ENCODE measurements at places on chromosomes 12 and 14. TPM values are rescaled to one million over a fixed set of nuclear protein-coding genes. Genes with fewer than 3 reads are reported as not detected.
A peak's percentile ranks its signal among the peaks of the same experiment; 100 is the strongest.

The CPNE8 gene
- 14.8 TPM for total RNA-seq

DNA sequence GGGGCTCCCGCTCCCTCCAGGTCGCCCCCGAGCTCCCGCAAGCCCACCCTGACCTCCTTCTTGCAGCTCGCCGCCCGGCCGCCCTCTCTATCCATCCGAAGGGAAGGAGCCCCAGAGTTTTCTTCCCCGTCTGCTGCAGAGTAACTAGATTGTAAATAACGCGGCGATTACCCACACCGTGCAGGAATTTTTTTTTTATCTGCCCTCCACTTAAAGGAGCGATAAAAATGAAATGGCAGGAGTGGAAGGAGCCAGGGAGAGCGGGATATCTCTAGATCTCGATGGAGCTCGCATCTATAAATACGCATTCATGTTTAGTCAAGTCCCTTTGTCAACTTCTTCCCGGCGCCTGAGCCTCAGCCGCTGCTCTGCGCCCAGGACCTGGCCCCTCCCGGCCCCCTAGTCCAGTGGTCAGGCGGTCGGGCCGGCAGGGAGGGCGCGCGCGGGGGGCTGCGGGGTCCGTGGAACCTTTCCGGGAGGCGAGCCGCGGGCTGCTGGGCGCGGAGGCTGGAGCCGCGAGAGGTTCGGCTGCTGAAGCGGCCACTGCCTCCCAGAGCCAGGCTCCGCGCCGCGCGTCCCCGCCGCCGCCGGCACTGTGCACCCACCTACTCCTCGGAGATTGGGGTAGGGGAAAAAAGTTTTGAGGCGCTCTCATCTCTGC, 386.0 kb downstream of the BCAT1 start:
- DNase-seq = no peak

The DCD gene
- not detected for total RNA-seq

DNA sequence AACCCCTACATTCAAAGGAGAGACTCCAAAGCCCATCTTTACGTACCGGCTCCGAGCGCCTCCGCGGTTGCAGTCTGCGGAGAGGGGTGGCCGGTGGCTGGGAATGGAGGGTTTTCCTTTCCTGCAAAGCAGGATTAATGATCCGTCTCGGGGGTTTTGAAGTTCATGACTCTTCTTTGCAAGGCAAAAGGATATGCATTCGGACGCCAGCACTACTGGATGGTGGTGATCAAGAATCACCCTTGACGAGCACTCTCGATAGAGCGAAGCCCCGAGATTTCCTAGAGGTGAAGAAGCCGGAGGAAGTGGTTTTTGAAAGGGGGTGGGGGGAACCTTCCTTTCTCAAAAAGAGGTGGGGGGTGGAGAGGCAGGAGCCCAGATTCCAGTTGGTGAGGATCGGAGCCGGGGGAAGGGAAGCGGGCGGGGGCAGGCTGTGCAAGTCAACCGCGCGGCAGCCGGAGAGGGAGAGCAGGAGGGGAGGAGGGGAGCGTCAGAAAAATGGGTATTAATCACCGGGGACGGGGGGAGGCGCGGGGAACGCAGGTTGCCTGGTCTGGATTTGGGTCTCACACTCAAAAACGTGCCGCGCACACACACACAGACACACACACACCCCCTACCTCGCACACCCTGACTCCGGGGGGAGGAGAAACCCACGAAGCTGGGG, at the start of gene GRIN2B:
Gene GRIN2B, minus strand, starts transcription at position 307 of the 667 bp plus-strand sequence. CDS start 115,394 bp downstream, outside the sequence.
- no peak for DNase-seq

The KCNC2 gene
- total RNA-seq = not detected

DNA sequence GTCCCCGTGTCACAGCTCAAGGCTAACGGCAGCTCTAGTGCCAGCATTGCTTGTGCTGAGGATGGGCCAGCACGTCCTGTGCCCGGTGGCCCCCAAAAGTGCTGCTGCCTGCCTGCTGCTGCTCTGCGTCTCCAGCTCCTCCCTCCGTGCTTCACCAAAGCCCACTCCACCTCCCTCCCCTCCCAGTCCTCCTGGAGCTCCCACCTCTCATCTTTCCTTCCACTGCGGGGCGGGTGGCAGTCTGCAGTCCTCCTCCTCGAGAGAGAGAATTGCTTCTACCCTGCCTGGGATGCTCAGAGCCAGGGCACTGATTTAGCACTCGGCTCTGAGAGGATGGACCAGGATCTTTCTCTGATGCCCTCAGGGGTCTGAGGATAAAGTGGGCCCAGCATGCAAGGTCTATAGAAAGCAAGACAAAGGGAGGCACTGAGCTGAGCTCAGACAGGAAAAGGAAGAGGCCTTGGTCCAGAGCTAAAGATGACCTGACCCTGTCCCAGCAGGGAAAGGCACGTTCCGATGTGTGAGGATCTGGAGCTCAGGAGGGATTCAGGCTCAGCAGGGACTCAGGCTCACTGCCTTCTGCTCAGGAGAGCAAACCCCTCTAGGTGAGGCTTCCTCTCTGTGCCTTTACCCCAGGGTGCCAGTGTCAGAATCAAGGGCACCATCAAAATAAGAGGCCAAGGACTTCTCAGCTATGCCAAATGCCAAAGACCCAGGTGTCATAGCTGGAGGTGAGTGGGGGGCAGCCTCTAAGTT, 113.1 kb upstream of the FKBP4 start:
- peak; percentile 5 for DNase-seq

DNA sequence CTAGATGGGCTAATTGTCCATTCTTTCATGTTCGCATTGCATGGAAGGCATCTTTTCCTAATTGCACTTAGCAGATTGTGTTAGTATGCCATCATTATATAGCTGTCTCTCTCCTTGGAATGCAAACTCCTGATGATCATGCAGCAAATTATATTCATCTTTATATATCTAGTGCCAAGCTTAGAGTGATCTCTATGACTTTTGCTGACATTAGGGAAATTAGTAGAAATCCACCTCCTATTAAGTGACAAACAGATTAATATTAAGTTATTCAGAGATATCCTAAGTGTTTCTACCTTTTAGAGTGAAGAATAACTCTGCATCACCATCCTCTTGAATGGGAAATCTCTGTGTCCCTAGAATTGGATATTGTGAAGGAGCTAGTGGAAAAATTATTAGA, 185.6 kb downstream of the FOXG1 start:
- no peak for DNase-seq

The SLC5A8 gene
- total RNA-seq = 0.06 TPM

The CIDEB gene
- 25.6 TPM for total RNA-seq

The RHEBL1 gene
- 0.29 TPM for total RNA-seq

DNA sequence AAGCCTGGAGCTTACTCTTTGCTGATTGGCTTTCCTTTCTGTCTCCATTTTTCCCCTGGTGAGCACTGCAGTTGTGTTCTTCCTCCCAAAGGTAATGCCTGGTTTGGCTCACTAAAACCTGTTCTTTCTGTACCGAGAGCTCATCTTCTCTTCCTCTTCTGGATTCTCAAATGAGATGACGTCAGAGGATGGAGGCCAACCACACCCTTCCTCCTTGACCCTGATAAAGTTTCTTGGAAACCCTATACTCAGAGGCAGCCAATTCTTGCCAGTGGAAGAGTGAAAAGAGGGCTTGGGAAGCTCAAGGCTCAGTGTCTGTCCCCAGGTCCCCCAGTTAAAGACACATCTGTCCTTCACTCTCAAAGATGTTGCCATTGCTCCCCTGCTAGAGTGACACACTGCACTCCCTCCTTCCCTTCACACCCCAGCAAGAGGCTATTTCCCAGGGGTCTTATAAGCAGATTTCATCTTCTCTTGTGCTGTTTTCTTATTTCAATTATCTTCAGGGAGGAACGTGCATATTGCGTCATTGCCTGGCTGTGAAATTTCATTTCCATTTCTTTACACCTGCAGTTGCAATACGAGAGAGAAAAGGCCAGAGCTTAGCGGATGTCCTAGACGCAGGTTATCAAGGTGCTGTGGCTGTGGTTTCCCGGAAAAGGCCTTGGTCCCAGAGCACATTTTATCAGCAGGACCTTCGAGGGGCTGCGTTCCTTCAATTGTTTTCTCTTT, 27.3 kb downstream of the NTF3 start:
- DNase-seq = no peak
